ENCODE measurements at places on chromosomes 6 and 20. TPM values are rescaled to one million over a fixed set of nuclear protein-coding genes. Genes with fewer than 3 reads are reported as not detected.

- H3K27me3 ChIP-seq: no peaks in the 10 kb centered on the region
- H3K4me1 ChIP-seq: no peaks in the 10 kb centered on the region
- H3K4me3 ChIP-seq: no peak overlapping the region
- H3K27ac ChIP-seq: no peak overlapping the region
These were observed 97.5 kb downstream of the PFDN4 start for GRCh38 chr20:54305421-54305820.

GRCh38 chr20:64145458-64146300 is 18.6 kb upstream of the MYT1 start:
- DNase-seq: peak; percentile 51
- H3K4me1 ChIP-seq: no peaks in the 10 kb centered on the region
- no peak overlapping the region for H3K27ac ChIP-seq
- H3K4me3 ChIP-seq: no peak overlapping the region

- no peaks in the 10 kb centered on the region for H3K36me3 ChIP-seq
- no peak for DNase-seq
- H3K4me3 ChIP-seq: no peak overlapping the region
- H3K27ac ChIP-seq: no peak overlapping the region
- no peaks in the 10 kb centered on the region for H3K27me3 ChIP-seq
These were observed 101.0 kb downstream of the ADAT2 start for GRCh38 chr6:143349530-143349929.

RPP40 gene
- 3.6 TPM for total RNA-seq

SLC22A23 gene
- total RNA-seq: 6.0 TPM

TCF21 gene
- total RNA-seq: 0.63 TPM

All from aorta (tissue), 5 donors.